ENCODE measurements at places on chromosomes 7 and 10.

DNA sequence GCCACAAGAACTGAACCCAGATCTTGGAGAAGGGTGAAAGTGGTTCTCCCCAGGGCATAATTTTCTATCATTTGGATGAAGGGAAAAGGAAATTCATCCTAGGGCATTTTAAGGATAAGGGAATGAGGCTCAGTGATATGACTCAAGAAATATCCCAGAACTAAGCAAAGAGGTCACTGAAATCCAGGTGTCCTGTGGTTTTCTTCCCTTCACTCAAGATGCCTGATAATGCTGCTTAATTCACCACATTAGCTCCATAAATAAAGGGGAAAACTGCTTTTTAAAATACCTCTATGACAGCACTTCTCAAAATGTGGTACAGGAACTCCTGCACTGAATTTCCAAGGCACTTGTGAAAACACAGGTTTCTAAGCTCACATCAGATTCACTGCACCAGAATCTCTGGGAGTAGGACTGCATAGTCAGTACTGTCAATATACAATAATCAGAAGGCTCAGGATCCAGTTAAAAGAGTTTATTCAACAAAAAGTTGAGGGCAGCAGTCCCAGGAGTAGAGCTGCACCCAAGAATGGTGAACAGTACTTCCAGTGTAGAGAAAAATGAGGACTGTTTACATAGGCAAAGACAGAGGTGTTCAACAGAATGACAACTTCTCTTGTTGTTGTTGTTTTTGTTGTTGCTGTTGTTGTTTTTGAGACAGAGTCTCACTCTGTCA, 2.9 kb downstream of the IFIT3 start:
- DNase-seq, result no peak
- no peak overlapping the region for H3K4me3 ChIP-seq
- peak overlapping the region; percentile 79 for H3K27ac ChIP-seq
- no peaks in the 10 kb centered on the region for H3K27me3 ChIP-seq
- H3K36me3 ChIP-seq, result no peaks in the 10 kb centered on the region
- H3K4me1 ChIP-seq, result peaks cover 14% of the 10 kb centered on the region

- H3K4me1 ChIP-seq, result no peaks in the 10 kb centered on the region
- no peaks in the 10 kb centered on the region for H3K36me3 ChIP-seq
- no peak for DNase-seq
- H3K27me3 ChIP-seq, result no peaks in the 10 kb centered on the region
Measured at GRCh38 chr10:78996792-78997129, 72.0 kb upstream of the ZMIZ1 start.

- DNase-seq, result no peak
- H3K4me3 ChIP-seq, result no peak overlapping the region
- no peaks in the 10 kb centered on the region for H3K36me3 ChIP-seq
- H3K27ac ChIP-seq, result no peak overlapping the region
- no peaks in the 10 kb centered on the region for H3K4me1 ChIP-seq
Measured at GRCh38 chr7:85262891-85263290, 76.0 kb upstream of the SEMA3D start.

GRCh38 chr10:31318382-31318853, 598 bp upstream of the ZEB1 start:
- H3K4me3 ChIP-seq, result peak overlapping the region; percentile 80
- no peaks in the 10 kb centered on the region for H3K36me3 ChIP-seq
- no peaks in the 10 kb centered on the region for H3K4me1 ChIP-seq
- peak; percentile 55 for DNase-seq

DNA sequence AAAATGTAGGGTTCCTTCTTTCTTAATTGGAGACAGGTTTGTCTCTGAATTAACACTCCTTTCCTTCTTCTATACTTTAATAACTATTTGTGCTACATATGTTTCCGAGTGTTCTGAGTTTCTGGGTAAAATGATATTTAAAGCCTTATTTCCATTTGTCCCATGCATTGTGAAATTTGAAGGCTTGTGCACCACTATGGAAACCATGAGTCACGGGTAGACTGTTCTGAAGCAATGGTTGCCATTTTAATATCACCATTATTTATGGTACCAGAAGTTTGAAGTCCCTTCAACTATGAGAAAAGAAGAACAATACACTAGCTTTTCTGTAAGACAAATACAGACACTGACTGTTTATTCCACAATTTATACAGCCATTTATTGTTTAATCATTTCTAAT, 44.7 kb upstream of the ZEB1 start:
- no peak for DNase-seq
- no peak overlapping the region for H3K27ac ChIP-seq
- no peak overlapping the region for H3K4me3 ChIP-seq
- no peaks in the 10 kb centered on the region for H3K36me3 ChIP-seq

GRCh38 chr10:60958892-60959601, 15.1 kb upstream of the RHOBTB1 start:
- H3K36me3 ChIP-seq, result no peaks in the 10 kb centered on the region
- no peak overlapping the region for H3K27ac ChIP-seq
- no peak for DNase-seq
- H3K4me3 ChIP-seq, result no peak overlapping the region

DNA sequence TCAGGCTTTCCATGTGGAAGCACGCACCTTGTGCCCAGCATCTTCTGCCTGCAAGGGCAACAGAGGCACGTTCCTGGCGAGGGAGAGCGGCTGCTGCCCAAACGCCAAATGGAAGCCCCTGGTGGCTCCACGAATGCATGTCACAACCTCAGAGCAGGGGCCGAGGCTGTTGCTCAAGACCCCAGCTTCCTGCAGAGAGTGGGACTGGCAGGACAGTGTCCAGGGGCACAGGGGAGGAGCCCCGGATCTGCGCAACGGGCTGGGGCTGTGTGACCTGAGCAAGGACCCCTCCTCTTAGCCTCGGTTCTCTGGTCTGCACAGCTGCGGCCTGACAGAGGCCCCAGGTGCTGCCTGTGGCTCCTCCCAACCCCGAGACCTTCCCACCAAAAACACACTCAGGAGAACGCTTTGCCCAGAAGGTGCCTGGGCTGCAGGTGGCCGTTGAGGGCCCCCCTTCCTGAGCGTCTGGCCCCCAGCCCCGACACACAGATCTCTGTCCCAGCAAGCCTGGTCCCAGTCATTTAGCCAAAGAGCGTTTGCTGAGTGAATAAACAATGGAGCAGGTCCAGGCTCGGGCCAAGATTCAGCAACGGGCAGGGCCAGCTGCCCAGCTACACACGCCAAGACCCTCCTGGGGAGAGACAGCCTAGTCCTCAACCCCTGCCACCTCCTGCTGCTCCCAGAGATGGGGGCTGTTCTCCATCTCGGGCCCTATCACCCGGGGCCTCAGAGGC, 1.2 kb downstream of the MICALL2 start:
- H3K4me1 ChIP-seq, result peaks cover 52% of the 10 kb centered on the region
- peak overlapping the region; percentile 1 for H3K27ac ChIP-seq
- H3K36me3 ChIP-seq, result no peaks in the 10 kb centered on the region
- DNase-seq, result no peak
- H3K27me3 ChIP-seq, result no peaks in the 10 kb centered on the region

- no peaks in the 10 kb centered on the region for H3K36me3 ChIP-seq
- no peak overlapping the region for H3K27ac ChIP-seq
- no peak overlapping the region for H3K4me3 ChIP-seq
- no peaks in the 10 kb centered on the region for H3K4me1 ChIP-seq
Measured at GRCh38 chr10:28503114-28503513, 29.8 kb upstream of the WAC start.

- no peak overlapping the region for H3K27ac ChIP-seq
- no peaks in the 10 kb centered on the region for H3K4me1 ChIP-seq
- no peaks in the 10 kb centered on the region for H3K27me3 ChIP-seq
- no peak overlapping the region for H3K4me3 ChIP-seq
- no peak for DNase-seq
- no peaks in the 10 kb centered on the region for H3K36me3 ChIP-seq
Measured at GRCh38 chr10:121108051-121108450, 256.9 kb downstream of the WDR11 start.

GRCh38 chr10:84891631-84892030, 563.2 kb downstream of the CCSER2 start:
- no peaks in the 10 kb centered on the region for H3K36me3 ChIP-seq
- no peaks in the 10 kb centered on the region for H3K4me1 ChIP-seq
- no peak for DNase-seq
- H3K27ac ChIP-seq, result no peak overlapping the region
- no peaks in the 10 kb centered on the region for H3K27me3 ChIP-seq
- H3K4me3 ChIP-seq, result no peak overlapping the region

- no peaks in the 10 kb centered on the region for H3K36me3 ChIP-seq
- H3K27me3 ChIP-seq, result no peaks in the 10 kb centered on the region
- no peak overlapping the region for H3K4me3 ChIP-seq
- H3K27ac ChIP-seq, result peak overlapping the region; percentile 52
- H3K4me1 ChIP-seq, result peaks cover 12% of the 10 kb centered on the region
- DNase-seq, result no peak
Measured at GRCh38 chr7:152076940-152077933, 51.8 kb downstream of the GALNT11 start.

- H3K27ac ChIP-seq, result no peak overlapping the region
- DNase-seq, result no peak
- H3K27me3 ChIP-seq, result no peaks in the 10 kb centered on the region
- no peaks in the 10 kb centered on the region for H3K36me3 ChIP-seq
Measured at GRCh38 chr10:36109399-36110023, 467.4 kb upstream of the FZD8 start.

- H3K27ac ChIP-seq, result no peak overlapping the region
- H3K4me3 ChIP-seq, result no peak overlapping the region
- no peaks in the 10 kb centered on the region for H3K27me3 ChIP-seq
- no peaks in the 10 kb centered on the region for H3K4me1 ChIP-seq
- no peak for DNase-seq
Measured at GRCh38 chr10:33506838-33507661, 172.6 kb upstream of the NRP1 start.

- H3K27ac ChIP-seq, result no peak overlapping the region
- DNase-seq, result no peak
- no peaks in the 10 kb centered on the region for H3K36me3 ChIP-seq
- H3K4me1 ChIP-seq, result no peaks in the 10 kb centered on the region
- no peak overlapping the region for H3K4me3 ChIP-seq
- H3K27me3 ChIP-seq, result no peaks in the 10 kb centered on the region
Measured at GRCh38 chr10:54478601-54479000, 322.4 kb downstream of the PCDH15 start.

DNA sequence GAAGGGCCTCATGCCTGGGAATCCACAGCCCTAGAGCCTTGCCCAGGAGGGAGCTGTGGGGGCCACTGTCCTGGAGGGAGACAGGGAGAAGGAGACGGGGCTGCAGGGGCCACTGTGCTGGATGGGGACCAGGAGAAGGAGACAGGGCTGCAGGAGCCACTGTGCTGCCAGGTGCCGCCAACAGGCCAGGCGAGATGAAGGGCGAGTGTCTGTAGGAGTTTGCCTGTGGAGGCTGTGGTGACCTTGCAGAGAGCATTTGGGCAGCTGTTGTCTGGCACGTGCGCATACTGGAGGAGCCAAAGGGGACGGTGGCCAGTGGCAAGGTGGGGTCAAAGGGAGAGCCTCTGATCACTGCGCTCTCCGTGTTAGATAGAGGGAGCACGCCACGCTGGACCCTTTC, 79.2 kb downstream of the NKX6-2 start:
- H3K4me1 ChIP-seq, result no peaks in the 10 kb centered on the region
- H3K27me3 ChIP-seq, result no peaks in the 10 kb centered on the region
- no peaks in the 10 kb centered on the region for H3K36me3 ChIP-seq
- DNase-seq, result peak; percentile 15
- no peak overlapping the region for H3K27ac ChIP-seq

GRCh38 chr7:36228039-36228438, 75.0 kb downstream of the EEPD1 start:
- H3K36me3 ChIP-seq, result no peaks in the 10 kb centered on the region
- H3K4me1 ChIP-seq, result no peaks in the 10 kb centered on the region
- H3K27me3 ChIP-seq, result no peaks in the 10 kb centered on the region
- no peak overlapping the region for H3K4me3 ChIP-seq

DNA sequence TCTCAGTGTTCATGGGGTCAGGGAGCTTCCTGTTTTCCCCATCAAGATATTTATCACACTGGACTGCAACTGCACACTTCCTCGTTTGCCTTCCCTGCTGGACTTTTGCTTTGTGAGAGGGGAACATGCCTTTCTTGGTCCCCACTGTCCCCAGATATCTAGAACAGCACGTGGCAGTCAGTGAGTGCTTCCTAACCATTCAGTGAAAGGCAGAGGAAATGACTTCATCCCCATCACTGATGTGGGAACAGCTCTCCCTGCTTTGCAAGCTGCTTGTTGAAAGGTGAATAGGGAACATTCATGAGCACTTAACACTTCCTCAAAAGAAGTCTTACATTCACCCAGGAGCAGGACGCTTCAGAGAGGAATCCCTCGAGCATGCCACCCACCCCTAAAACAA, 135.4 kb downstream of the MYOF start:
- peaks cover 13% of the 10 kb centered on the region for H3K36me3 ChIP-seq
- peaks cover 4% of the 10 kb centered on the region for H3K4me1 ChIP-seq
- no peak overlapping the region for H3K4me3 ChIP-seq
- no peaks in the 10 kb centered on the region for H3K27me3 ChIP-seq
- H3K27ac ChIP-seq, result no peak overlapping the region
- peak; percentile 40 for DNase-seq

- peak overlapping the region; percentile 65 for H3K27ac ChIP-seq
- H3K36me3 ChIP-seq, result no peaks in the 10 kb centered on the region
- peak; percentile 35 for DNase-seq
- peaks cover 83% of the 10 kb centered on the region for H3K27me3 ChIP-seq
Measured at GRCh38 chr10:8041284-8041991, 13.1 kb upstream of the GATA3 start.

GRCh38 chr10:49135575-49136313, 1.9 kb upstream of the FAM170B start:
- H3K27me3 ChIP-seq, result no peaks in the 10 kb centered on the region
- H3K4me1 ChIP-seq, result no peaks in the 10 kb centered on the region
- H3K36me3 ChIP-seq, result no peaks in the 10 kb centered on the region
- no peak overlapping the region for H3K4me3 ChIP-seq
- DNase-seq, result no peak
- no peak overlapping the region for H3K27ac ChIP-seq

DNA sequence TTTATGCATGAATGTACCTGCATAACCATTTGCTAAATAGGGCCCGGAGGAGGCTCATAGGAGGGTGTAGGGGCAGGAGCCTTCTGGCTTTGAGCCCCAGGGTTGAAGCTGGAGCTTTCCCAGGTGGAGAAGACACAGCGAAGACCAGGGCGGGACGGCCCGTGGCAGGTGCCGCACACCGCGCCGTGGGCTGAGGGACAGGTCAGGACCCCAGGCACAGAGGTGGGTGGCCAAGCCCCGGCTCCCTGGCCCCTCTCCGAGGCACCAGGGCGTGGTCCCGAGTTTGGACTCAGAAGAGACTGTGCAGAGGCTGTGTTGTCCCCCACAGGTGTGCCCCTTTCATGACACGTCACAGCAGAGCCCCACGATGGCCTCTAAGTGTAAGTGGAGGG, 56.5 kb downstream of the PWWP2B start:
- H3K27me3 ChIP-seq, result no peaks in the 10 kb centered on the region
- DNase-seq, result no peak
- no peak overlapping the region for H3K4me3 ChIP-seq
- H3K27ac ChIP-seq, result no peak overlapping the region

GRCh38 chr10:17109475-17110207, 20.0 kb downstream of the CUBN start:
- H3K27me3 ChIP-seq, result no peaks in the 10 kb centered on the region
- H3K36me3 ChIP-seq, result no peaks in the 10 kb centered on the region
- H3K4me3 ChIP-seq, result no peak overlapping the region
- DNase-seq, result no peak
